DMS79 treated with DMSO at 0.1 percent for 48 hours (cell line): ENCODE measurements at places on chromosomes 3 and 15.

GRCh38 chr15:60118146-60118545, 114.0 kb downstream of the FOXB1 start:
- no peak for DNase-seq

DNA sequence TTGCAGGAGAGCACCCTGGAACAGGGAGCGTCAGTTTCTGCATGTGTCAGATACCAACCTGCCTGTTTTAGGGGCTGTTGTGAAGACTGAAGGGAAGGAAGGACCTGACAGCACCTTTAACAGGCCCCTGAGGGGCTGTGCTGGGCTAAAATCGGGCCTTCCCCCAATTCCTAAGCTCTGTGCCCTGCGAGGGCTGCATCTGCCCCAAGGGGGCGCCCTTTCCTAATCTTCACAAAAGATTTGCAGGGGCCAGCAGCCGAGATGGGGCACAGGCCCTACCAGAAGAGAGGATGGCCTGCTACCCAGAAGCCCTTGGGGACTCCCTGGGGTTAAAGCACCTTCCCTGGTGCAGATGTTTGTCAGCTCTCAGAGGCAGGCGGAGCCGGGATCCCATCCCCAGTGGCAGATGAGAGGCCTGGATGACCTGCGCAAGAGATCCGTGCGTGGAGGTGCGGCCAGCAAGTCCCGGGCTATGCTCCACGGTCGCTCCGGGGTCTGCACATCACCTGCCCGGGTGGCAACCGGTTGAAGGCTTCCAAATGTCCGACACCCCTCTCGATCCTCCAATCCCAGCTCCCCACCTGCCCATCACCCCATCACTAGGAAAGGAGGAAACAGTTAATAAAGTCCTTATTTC, 53.6 kb downstream of the RHCG start:
- DNase-seq, result no peak

DNA sequence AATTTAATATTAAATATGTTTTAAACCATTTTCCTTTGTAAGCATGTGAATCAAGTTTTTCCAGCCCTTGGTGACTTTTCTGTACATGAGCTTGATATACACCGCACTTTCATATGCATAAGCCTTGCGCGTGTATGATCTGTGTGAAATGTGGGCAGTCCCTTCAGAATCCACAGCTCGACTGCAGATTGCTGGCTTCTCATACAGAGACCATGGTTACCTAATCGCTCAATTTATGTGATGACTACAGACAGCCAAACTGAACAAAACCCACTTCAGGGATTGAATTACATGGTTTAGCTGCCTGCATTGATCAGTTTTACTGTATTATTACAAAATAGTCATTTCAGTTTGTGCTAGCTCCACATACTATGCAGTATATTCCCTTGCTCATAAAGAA, 212.3 kb upstream of the NECTIN3 start:
- DNase-seq, result no peak

DNA sequence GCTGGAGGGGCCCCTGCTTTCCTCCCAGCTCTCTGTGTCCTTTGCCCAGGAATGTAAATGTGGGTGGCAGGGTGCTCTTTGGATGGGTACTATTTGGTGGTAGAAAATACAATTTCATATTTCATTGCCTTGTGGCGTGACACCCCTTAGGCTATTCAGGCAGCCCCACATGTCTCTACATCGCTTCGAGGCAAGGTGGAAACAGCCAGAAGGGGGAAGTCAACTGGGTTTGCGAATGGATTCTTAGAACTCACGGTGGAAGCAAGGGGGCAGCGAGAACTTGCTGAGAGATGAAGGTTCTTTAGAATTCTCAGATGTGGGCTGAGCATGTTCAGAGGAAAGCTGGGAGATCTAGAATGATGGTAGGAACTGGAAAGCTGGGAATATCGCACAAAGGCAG, 25.3 kb downstream of the PLA2G4D start:
- DNase-seq, result no peak

GRCh38 chr3:10198761-10199649, 34.3 kb downstream of the IRAK2 start:
- no peak for DNase-seq

DNA sequence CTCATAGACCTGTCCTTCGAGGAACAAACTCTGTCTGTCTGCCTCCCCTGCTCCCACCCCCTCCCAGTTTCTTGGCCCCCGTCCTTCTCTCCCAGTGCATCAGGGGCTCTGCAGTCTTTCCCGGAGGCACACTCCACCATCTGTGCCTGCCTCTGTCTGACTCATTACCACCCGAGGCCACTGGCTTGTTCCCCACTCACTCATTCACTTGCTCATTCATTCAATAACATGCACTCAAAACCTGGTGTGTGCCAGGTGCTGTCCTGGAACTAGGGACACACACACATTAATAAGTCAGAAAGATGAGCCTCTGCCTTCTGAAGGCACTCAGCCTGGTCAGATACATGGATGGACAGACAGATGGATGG, 12.4 kb downstream of the AMIGO3 start:
- DNase-seq, result no peak

GRCh38 chr15:86028961-86029360, 50.7 kb upstream of the AGBL1 start:
- DNase-seq, result no peak

DNA sequence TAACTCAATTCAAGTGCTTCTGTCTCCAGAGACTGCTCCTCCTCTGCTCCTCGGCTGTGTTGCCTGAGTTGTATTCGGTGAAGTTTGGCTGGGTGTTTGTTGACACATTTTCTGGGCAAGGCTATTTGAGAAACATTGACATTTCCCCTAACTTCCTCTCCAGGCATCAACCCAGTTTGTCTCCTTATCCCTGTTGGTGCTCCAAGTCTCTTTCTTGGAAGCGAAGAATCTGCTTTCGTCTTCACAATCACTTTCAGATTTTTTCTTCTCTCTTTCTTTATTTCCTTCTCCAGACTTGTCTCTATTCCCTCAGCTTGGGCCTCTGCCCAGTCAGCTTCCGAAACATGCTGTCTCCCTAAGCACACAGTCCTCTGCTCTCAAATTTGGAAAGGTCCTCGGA, 84.7 kb downstream of the ETV5 start:
- no peak for DNase-seq

- DNase-seq, result no peak
Measured at GRCh38 chr3:152386208-152386607, 117.5 kb downstream of the MBNL1 start.

- DNase-seq, result no peak
Measured at GRCh38 chr3:56591262-56591661, 34.3 kb downstream of the CCDC66 start.

GRCh38 chr15:78950343-78950742, 5.5 kb upstream of the CTSH start:
- DNase-seq, result no peak

GRCh38 chr3:194083637-194084224, 52.2 kb upstream of the HES1 start:
- peak; percentile 27 for DNase-seq

DNA sequence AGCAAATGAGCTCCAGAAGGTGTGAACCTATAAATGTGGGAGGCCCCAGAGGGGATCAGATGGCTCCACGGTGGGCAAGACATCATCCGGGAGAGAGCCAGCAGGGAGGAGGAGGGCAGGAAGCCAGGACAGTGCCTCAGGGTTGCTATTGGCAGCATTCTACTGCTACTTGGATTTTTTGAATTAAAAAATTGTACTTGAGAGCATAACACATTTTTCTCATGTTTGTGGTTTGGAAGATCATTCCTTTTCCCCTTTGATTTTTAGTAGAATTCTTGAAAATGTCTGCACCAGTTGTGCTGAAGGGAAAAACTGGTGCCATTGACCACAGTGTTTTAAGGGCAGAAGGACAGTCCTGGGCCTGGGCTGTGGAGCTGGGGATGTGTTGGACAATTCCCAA, 59.2 kb downstream of the LYZL4 start:
- no peak for DNase-seq

- peak; percentile 4 for DNase-seq
Measured at GRCh38 chr15:85742186-85742821, 52.4 kb downstream of the KLHL25 start.

- no peak for DNase-seq
Measured at GRCh38 chr3:37272741-37273140, 98.4 kb upstream of the LRRFIP2 start.

- DNase-seq, result peak; percentile 5
Measured at GRCh38 chr15:39874890-39875549, 45.0 kb downstream of the GPR176 start.

- DNase-seq, result no peak
Measured at GRCh38 chr3:188021041-188021440, 132.9 kb upstream of the LPP start.

DNA sequence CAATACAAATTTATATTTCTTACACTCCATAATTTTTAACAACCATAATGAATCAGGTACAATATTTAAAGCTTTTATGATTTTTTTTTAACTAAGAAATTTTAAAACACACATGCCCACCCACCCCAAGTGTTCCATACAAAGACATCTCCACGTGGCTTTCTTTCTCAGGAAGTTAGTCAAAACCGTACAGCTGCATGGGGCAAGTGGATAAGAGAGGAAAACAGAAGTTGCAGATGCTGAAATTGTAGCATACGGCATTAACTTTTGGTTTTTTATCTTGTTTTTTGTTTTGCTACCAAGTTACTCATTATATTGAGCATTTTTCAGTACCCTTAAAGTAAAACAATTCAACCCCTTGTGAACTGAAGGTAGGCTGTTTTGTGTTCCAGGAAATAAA, 14.8 kb downstream of the GNB4 start:
- DNase-seq, result no peak

DNA sequence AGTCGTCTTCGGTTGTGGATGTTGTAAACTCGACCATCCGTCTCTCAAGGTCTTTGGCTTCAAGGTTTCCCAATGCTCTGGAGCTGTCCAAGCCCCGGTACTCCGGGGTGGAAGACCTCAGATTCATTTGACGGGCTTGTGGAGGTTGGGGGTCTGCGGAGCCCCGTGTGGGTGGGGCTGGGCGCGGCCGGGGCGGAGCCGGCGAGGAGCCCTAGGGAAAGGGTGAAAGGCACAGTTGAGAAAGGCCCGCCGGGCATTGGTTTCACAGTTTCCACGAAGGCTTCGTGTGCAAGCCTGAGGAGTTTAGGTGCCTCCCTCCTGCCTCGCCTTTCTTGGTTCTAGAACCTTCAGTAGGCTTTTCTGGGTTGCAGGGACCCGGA, 360 bp upstream of the MGA start:
- no peak for DNase-seq

DNA sequence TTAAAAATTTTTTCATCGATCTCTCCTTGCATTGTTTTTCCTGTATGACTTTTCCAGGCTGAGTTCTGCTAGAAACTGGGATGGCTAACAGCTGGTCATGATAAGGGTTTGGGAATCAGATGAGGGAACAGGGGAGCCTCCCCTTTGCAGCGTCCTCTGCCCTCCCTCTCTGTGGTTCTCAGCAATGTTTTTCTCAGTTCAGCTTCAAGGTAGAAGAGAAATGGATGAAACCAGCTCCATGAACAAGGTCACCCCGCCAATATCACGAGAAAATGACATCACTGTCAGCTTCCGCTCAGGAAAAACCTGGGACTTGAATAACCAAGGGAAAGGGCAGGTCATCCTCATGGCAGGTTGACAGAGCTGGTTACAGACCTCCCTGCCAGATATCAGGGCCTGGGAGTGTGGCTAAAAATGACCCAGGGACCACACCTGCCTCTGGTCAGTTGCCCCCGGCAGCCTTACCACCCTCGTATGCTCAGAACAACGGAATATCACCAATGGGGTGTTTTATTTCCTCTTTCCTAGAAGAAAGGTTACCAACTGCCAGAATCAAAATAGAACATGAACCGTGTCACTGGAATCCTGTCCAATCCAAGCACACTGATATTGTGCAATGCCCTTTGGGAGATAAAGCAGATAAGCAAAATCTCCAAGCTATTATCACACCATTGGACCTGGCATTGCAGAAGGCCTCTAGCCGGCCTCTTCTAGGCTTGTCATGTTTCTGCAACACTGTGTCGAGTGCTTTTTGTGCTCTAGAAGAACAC, 26.1 kb downstream of the LSM3 start:
- DNase-seq, result no peak

DNA sequence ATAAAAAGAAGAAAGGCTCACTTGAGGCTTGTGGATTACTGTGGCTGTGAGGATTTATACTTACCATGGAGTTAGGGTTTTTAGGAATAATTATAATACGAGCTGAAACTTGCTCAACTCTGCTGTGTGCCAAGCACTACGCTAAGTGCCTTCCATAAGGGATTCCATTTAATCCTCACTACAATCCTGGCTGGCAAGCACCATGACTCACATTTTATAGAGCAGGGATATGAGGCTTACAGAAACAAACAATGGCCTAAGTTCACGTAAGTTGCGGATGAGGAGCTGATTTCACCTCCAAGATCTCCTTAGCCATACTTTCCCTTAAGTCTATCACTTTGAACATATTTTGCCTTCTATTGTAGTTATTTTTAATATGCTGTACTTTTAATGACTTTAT, 43.9 kb upstream of the ARL8B start:
- DNase-seq, result no peak

DNA sequence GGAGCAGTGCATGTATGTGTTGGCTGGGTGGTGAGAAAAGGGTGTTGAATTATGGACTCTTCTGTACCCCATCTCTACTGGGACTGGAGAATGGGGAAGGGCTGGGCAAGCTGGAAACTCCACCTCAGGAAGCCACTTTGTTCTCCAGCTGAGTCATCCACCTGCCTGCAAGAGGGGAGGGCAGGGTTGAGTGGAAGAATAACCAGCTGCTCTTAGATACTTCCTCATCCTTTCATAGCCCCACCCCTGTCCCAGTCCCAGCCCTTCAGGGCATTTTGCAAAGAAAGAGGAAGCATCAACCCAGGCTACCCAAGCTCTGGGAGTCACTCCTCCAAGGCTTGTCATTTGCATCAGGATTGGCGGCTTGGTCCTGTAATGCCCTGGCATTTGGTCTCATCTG, 33.1 kb downstream of the RAB11A start:
- peak; percentile 3 for DNase-seq

GRCh38 chr15:73684581-73685455, 635 bp downstream of the CD276 start:
- peak; percentile 2 for DNase-seq

GRCh38 chr15:52255008-52255407, 40.6 kb downstream of the MYO5C start:
- DNase-seq, result no peak

GRCh38 chr15:98000249-98001203, 40.0 kb downstream of the ARRDC4 start:
- no peak for DNase-seq

- DNase-seq, result no peak
Measured at GRCh38 chr3:128483657-128484403, 9.2 kb downstream of the GATA2 start.

GRCh38 chr15:31974154-31974794, 56.0 kb upstream of the CHRNA7 start:
- no peak for DNase-seq

DNA sequence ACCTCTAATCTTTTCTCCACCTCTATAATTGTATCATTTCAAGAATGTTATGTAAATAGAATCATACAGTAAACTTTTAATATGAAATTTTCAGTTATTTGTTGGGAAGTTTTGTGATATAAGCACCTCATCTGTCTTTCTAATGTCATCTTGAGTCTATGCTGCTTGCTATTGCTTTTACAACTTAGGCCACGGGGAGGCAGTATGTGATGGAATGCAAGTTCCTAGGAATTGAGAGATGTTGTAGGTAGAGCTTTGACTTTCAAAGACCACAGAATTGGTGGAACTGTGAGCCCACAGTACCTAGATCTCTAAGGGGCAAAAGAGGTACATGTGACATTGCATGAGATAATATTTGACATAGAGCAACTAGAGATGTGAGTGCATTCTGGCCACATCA, 328.3 kb downstream of the MFSD1 start:
- no peak for DNase-seq

- DNase-seq, result no peak
Measured at GRCh38 chr3:98930413-98930812, 28.9 kb upstream of the DCBLD2 start.

GRCh38 chr15:56036546-56037067, 43.2 kb upstream of the NEDD4 start:
- no peak for DNase-seq

- DNase-seq, result no peak
Measured at GRCh38 chr15:76146812-76147211, 87.0 kb downstream of the TMEM266 start.
